ENCODE measurements at places on chromosomes 1 and 21.
A peak's percentile ranks its signal among the peaks of the same experiment; 100 is the strongest.

GRCh38 chr1:154313066-154313356, 7.9 kb upstream of the AQP10 start:
- DNase-seq, result no peak

DNA sequence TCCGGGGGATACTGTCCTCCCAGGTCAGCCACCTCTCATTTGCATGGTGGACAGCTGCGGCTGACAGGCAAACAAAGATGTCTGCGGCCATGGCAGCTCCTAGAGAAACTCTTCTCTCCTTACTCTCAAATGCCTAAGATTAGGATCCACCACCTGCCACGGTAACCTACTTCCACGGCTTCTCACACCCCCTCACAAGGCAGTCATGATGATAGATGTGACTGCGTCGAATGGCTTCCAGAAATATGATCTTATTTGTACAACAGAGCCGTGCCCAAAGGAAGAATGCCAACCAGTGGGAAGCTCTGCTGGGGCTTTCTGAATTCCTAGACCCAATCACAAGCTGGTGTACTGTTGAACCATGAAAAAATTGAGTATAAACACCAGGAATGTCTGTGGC, 73.4 kb downstream of the BACE2 start:
- no peak for DNase-seq

- DNase-seq, result peak; percentile 65
Observed at GRCh38 chr1:27045973-27046558, 33.4 kb upstream of the TENT5B start.

- no peak for DNase-seq
Observed at GRCh38 chr1:73659136-73659535, 538.8 kb downstream of the LRRIQ3 start.

DNA sequence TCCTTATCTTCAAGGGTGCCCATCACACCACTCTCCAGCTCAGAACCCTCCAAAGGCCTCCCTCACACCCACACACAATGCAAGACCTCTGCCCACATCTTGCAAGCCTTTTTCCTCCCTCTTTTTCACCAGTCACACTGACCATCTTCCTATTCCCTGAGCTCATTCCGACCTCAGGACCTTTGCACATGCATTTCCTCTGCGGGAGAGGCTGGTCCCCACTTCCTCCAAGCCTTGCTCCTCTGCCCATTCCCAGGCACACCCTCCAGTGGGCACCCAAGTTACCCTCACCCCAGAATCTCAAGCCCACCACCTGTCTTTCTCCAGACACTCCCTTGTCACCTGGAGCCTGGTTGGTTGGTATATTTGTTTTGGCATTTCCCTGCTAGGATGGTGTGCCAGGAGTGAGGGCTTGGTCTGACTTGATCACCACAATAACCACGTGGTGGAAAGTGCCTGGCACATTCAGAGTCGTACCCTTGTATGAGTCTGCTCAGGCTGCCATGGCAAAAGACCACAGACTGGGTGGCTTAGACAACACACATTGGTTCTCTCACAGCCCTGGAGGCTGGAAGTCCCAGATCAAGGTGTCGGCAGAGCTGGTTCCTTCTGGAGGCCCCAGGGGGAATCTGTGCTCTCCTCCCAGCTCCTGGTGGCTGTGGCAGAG, 13.2 kb downstream of the MX2 start:
- DNase-seq, result no peak

DNA sequence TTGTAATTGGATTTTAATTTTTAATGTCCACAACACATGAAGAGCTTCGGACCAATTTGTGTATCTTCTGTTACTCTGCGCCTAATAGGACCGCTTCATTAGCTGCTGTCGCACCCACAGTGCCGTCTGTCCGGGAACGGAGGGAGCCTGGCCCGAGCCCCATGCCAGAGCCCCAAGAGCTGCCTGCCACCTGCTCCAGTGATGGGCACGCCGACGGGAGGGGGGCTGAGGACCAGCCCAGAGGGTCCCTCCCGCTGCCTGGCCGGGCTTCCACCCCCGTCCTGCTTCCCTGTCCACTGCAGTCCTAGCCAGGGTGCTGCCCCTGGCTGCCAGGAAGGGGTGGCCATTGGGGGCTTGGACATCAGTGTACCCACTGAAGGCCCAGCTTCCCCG, 30.3 kb upstream of the PLCH2 start:
- DNase-seq, result no peak

DNA sequence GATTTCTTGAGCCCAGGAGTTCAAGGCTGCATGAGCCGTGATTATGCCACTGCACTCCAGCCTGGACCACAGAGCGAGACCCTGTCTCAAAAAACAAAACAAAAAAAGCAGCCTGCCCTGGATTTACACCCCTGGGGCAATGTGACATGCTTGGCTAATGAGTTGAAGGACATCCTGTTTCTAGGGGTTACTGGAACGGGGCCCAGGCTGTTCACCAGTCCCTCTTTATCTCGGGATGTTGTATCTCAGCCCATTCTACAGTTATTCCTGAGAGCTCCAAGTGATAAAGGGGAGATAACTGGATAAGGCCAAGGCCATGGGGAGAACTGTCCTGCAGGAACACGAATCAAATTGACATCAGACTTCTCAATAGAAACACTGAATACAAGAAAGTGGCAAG, 21.7 kb upstream of the S100A2 start:
- no peak for DNase-seq

DNA sequence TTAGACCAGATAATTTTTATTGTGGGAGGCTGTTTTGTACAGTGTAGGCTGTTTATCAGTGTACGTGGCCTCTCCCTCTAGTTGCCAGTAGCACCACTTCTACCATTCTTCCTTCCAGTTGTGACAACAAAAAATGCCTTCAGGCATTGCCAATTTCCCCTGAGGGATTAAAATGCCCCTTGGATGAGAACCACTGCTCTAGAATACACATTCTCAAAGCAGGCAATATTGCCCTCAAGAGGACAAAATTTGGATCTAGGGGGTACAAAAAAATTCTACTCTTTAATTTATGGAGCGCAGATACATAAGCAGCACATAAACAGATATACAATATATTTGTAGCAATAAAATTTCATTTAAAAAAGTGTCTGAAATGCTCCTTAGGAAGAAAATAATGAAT, 674.6 kb downstream of the PTPRC start:
- no peak for DNase-seq

DNA sequence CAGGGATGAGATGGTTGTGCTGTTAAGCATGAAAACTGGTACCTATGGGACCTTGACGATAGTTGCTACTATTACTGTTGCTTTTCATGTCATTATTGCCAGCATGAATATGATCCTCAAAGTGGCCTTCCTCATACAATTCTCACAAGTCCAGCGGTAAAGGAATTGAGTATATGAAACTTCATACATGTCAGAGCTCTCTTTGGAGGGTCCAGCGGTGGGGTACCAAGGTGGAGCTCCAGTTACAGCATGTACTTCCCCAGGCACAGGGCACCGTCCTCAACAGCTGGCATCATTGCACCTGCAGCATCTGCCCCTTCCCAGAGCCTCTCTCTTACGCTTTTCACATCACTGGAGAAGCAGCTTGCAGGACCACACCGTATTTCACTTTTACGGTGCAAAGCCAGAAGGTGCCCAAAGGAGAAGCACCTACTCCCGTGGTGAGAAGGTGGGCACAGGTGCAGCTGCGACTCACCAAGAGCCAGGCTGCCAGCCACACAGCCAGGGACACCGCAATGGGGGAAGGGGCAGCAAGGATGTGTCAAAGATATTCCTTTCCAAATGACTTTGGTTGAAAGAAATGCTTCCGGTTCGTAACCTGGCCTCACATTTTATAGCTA, 166.4 kb upstream of the IRF2BP2 start:
- no peak for DNase-seq

DNA sequence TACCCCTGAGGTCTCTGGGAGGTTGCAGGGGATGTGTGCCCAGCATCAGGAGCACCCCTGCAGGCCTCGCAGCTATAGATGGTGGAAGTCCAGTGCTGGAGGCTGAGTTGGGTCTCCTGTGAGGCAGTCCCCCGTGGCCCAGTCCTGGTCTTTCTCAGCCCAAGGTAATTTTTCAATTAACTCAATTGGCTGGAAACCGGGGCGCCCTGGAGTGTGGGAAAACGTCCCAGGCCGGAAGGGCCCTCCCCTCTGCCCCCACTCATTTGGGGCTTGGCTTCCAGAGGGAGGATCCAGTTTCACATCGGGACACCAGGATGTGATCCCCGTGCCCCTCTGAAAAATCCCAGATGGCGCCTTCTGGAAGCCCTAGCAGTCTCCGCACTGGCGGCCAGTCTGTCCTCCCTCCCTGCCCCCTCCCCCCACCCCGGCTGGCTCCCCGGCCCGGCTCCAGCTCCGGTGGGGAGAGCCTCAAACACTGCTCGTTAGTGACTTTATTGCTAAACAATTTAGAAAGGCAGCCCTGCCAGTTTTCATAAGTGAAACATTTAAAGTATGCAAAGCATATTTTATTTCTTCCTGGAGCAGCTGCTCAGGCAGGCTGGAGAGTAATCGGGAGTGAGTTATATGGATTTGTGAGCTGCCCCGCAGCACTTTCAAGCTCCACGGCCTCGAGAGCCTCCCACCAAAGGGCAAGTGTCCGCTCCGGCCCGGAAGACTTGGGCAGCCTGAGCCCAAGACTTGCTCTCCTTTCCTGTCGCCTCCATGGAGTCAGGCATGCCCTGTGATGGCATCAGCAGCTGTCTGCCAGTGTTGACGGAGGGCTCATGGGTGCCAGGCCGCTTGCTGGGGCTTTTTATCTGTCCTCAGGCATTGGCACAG, 208.2 kb upstream of the TMEM51 start:
- DNase-seq, result peak; percentile 41

DNA sequence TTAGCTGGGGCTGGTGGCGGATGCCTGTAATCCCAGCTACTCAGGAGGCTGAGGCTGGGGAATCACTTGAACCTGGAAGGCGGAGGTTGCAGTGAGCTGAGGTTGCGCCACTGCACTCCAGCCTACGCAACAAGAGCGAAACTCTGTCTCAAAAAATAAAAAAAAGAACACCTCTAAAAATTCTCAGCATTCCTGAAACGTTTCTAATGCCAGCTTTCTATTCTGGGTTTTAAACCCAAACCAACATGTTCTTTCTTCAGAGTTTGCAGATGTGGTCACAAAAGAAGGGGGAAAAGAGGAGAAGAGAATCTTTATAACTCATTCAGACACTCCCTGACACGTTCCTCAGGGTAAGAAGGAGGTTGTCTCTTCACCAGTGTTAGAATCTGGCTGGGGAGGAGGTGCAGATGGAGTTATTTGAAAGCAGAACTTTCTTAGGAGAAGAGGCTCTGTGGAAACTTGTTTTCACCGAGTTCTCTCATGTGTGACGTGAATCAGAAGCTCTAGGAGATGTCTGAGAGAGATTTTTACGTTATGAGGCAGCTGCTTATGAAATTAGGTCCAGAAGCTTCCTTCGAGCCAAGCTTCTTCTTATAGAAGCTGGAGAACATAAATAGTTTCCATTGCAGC, 17.8 kb upstream of the CNR2 start:
- DNase-seq, result no peak

- DNase-seq, result no peak
Observed at GRCh38 chr1:229223498-229223897, 47.4 kb upstream of the RAB4A start.

GRCh38 chr21:14690886-14691285, 144.8 kb upstream of the SAMSN1 start:
- DNase-seq, result no peak

- DNase-seq, result no peak
Observed at GRCh38 chr21:44838039-44838895, 20.4 kb upstream of the SUMO3 start.

DNA sequence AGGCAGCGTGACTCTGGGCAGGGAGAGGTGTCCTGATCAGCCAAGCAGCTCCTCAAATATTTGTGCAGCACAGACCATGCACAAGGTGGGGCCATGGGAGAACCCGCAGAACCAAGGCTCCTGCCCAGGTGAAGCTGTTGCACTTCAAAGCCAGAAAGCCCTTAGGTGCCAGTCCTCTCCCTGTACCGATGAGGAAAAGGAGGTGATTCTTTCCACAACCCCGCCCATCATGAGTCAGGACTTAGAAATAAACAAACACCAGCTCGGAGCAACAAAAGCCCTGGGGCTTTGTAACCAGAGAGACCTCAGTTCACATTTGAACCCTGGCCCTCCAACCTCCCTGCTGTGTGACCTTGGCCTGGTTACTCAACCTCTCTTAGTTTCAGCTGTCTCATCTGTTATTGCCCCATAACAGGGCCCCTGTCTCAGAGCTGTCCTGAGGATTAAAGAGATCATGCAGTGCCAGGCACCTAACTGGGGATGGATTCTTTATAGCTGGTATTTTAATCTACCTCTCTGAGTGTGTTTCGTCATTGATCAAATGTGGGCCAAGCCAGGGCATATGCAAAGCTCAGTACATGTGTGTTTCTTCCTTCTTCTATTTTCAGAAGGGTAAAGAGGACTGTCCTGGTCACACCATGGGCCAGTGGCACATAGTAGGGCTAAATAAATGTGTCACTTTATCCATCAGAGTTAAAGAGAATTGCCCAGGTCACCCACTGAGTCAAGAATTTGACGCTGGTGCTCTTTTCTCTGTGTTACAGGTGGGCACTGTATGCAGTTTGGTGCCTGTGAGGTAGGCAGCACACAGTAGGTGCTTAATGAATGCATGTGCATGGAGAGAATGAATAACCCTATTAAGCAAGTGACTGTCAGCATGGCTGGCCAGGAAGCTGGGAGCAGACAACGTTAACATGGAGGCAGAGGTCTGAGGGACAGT, 1.4 kb downstream of the LDLRAD1 start:
- DNase-seq, result no peak

DNA sequence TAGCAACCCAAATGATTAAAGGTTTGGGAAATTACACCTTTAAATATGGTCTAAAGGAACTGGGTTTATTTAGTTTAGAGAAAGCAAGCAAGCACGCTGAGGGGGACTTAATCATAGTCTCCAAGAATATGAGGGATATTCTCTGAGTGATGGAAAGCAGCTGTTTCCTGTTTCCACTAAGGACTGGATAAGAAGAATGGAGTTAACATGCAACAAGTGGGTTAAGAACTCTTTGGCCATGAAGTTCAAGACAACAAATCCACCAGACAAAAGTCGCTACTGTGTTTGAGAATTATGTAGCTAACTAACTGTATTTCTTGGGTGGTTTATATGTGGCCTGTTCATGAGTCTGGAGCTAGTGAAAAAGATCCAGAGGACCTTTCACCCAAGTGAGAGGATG, 85.7 kb downstream of the TGFB2 start:
- DNase-seq, result no peak

Measured in heart right ventricle (tissue), 16 donors.